Neuronal stem cell (in vitro differentiated cells): ENCODE measurements at places on chromosomes 4 and X.

DNA sequence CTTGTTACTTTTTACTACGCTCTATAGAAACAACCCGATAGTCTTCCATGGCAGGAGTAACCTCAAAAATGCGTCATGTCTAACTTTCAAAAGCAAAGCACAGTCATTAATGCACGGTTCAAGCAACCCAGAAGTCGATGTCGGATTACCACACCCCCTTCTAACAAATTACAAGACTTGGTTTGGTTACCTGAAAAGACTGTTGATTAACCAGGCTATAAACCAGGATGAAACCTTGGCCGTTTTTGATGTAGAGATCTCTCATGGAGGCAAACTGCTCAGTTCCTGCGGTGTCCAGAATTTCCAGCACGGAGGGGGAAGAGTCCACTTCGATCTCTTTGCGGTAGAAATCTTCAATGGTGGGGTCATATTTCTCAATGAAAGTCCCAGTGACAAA lies 2.4 kb downstream of the RAP2C start:
- DNase-seq = no peak

DNA sequence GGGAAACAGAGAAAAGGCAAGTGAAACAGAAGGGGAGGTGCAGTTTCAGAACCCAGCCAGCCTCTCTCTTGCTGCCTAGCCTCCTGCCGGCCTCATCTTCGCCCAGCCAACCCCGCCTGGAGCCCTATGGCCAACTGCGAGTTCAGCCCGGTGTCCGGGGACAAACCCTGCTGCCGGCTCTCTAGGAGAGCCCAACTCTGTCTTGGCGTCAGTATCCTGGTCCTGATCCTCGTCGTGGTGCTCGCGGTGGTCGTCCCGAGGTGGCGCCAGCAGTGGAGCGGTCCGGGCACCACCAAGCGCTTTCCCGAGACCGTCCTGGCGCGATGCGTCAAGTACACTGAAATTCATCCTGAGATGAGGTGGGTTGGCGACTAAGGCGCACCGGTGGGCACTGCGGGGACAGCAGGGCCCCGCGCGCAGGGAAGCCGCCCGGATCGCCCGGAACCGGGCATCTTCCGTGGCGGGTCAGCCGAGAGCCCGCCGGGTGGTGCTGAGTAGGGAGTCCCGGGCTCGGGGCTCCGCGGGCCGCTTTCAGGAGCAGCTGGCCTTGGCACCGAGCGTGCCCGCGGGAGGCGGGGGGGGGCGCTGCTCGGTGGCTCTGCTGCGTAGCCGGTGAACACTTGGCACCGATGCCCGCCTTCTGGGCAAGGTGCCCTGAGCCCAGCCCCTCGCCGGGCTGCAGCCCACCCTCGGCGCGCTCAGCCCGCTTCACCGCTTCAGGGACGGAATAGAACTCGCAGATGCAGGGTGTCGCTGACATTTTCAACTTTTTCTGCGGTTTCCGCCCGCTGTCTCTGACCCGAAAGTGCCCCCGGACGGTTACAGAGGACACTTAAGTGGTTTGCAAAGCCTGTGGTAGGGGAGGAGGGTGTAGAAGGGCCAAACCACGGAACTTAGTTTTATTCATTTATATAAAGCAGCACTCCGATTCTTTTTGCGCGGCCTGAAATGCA lies at the start of gene CD38:
Gene CD38, plus strand, starts transcription at position 40 of the 953 bp plus-strand sequence. Its CDS starts 87 bp downstream, at position 127.
- DNase-seq = peak; percentile 11

- no peak for DNase-seq
Measured at GRCh38 chr4:78150543-78150864, 93.4 kb downstream of the FRAS1 start.

DNA sequence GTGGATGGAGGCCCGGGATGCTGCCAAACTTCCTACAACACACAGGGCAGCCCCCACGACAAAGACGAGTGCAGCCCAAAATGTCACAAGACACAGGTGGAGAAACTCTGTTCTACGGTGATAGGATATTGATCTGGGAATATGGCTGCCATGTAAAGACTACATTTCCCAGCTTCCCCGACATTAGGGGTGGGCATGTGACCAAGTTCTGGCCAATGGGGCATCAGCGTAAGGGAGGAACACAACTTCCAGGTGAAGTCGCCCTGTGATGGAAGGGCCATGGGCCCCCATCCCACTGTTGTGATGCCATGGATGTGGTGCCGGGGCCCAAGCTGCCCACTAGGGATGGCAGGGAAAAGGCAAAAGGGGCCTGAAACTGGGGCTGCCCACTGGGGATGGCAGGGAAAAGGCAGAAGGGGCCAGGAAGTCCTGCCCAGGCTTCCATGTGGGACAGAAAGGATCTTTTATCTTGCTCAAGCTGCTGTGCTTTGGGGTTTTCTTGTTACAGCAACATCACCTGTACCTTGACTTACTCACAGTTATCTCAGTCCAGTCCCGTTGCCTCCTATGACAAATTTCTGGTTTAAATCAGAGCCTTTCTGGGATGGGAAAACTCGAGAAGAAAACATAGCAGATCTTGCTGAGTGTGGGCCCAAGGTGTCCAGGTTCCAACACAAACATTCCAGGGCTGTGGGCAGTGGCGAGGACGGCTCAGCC lies 9.7 kb upstream of the ADRA2C start:
- DNase-seq = no peak

- no peak for DNase-seq
Measured at GRCh38 chr4:79241846-79242245, 84.0 kb downstream of the NAA11 start.

DNA sequence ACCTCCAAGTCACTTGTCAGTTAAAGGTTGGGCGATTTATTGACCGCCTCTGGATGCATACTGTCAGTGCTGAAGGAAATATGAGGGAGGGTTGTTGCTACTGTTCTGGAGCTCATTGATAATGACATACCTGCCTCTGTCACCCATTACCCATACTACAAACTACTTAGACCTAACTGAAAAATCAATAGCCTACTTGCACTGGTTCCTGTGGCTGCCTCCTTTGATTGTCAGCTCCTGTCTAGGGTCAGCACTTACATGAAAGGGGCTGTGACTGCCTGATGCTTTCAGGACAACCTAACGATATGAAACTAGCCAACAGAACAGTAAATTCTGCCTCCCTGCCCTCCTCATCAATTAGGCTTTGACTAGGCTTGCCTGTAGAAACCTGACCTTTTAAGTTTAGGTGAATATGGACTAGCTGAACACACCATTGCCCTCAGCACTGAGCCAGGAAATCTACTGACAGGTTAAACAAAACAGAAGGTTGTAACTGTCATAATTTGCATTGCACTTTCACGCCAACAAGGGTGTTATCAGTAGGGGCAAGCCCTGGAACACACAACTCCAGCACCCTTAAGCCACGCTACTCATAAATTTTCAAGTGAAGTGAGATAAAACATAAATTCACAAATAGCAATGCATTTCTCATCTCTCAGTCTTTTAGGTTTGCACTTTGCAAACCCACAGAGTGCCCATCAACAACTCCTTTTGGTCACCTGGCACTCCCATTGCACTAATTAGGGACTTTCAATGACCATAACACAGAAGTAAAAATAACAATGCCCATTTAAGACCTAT lies 9.0 kb upstream of the MAB21L2 start:
- DNase-seq = no peak

GRCh38 chr4:153676984-153677383 lies 7.1 kb upstream of the TLR2 start:
- DNase-seq = no peak

- DNase-seq = no peak
Measured at GRCh38 chr4:78477276-78477675, 74.3 kb upstream of the ANXA3 start.

DNA sequence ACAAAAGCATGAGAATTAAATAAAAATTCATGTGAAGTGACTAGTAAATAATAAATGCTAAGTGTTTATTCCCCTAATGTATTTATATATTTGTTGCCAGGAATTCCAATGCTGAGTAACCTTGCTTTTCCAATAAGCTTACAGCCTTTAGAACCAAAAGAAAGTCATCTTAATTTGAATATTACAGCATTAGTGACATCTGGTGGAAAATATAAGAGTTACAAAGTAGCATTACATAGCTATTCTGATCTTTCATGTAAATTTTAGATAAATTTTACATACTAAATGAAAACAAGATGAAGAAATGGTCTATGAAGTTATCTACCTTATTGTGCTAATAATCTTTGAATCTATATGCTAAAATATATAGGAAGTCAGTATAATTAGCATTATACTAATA lies 10.4 kb downstream of the MAD2L1 start:
- no peak for DNase-seq

GRCh38 chr4:84965553-84966381 lies 723 bp downstream of the WDFY3 start:
- DNase-seq = peak; percentile 63

DNA sequence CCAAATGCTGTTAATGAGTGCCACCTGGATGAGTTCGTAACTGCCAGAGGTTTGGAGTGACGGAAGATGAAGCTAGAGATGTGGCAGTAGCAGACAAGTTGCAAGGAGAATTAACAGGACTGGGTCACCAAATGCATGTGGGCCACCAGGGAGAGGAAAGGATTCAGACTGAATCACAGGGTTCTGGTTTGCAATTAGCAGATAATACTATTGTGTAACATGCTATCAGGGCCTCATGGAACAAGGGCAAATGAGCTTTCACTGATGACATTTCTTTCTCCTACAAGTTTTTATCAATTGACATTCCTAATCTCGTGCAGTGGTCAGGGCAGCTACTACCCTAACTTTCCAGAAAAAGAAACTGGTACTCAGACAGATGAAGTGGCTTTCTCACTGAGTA lies 21.4 kb downstream of the GAB3 start:
- no peak for DNase-seq

DNA sequence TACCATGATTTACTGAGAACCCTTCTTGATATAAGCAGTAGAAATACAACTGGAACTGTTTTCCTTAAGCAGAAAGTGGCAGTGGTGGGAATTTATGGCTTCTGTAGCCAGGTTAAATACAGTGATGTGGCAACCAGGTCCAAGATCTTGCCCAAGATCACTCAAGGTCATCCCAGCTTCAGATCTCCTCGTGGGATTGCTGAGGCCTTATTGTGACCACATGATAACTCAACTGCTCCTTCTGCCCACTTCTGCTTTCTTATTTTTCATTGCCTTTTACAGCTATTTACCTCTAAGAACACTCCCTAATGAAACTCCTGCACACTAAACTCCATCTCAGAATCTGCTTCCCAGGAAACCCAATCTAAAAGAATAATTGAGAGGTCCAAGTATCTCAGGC lies 12.4 kb upstream of the CYBB start:
- no peak for DNase-seq

DNA sequence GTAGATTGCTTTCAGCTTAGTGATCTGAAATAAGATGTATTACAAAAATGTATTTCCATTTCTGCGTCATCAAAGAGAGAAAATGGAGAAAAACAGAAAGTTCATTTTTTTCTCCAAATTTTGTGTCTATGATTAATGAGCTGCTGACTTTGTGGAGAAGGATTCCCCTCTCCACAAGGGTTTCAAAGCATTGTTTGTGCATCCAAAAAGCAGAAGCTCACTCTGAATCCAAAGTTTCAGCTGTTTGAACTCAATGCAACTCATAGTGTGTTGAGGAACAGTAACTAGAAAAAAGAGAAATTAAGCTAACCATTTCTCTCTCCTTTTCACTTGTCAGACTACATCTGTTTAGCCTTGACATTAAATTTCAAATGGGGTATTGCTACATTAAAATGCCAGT lies 62.9 kb upstream of the SLC7A11 start:
- DNase-seq = no peak

DNA sequence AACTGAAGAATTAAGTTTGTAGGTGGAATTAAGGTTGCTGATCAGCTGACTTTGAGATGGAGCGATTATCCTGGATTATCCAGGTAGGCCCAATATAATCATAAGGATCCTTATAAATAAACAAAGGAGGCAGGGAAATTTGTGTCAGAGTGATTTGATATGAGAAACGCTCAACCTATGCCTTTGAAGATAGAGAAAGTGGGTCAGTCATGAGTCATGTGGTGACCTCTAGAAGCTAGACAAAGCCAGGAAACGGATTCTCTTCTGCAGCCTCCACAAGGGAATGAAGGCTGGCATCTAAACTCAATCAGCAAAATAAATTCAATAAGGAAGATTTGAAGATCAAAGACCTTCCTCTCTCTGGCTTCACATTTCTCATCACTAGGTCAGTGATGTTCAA lies 41.5 kb upstream of the SMIM10 start:
- no peak for DNase-seq

GRCh38 chr4:70651864-70652506 lies 14.3 kb downstream of the JCHAIN start:
- DNase-seq = peak; percentile 1

- peak; percentile 33 for DNase-seq
Measured at GRCh38 chr4:182925298-182925757, 8.1 kb upstream of the DCTD start.

- DNase-seq = peak; percentile 9
Measured at GRCh38 chr4:107888237-107888636, 43.1 kb upstream of the CYP2U1 start.
